ENCODE measurements at places on chromosomes 1 and 21. TPM values are rescaled to one million over a fixed set of nuclear protein-coding genes. Genes with fewer than 3 reads are reported as not detected.

GRCh38 chr1:93348104-93348728 lies 2.5 kb downstream of the DR1 start:
- peak overlapping the region; percentile 86 for H3K4me3 ChIP-seq
- peak overlapping the region; percentile 70 for H3K27ac ChIP-seq
- H3K4me1 ChIP-seq, result peaks cover 44% of the 10 kb centered on the region
- H3K27me3 ChIP-seq, result no peaks in the 10 kb centered on the region

DNA sequence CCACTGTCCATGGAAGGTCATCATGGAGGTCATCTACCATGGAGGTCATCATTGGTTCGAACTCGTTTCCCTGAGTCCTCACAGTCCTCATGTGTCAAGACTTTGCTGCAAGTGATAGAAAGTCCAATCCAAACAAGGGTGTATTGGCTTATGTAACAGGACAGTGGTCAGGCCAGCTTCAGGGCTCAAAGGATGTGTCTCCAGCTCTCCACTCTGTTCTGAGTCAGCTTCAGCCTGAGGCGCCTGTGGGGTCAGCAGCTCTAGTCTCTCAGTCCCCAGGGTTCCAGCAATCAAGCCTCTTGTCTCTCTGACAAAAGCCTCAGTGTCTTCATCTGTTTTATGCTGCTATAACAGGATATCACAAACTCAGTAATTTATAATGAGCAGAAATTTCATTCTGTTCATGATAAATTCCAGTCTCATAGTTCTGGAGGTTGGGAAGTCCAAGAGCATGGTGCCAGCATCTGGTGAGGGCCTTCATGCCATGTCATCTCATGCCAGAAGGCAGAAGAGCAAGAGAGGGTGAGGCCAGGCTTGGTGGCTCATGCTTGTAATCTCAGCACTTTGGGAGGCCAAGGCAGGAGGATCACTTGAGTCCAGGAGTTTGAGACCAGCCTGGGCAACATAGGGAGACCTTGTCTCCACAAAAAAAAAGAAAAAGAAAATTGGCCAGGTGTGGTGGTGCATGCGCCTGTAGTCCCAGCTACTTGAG lies 19.5 kb downstream of the A3GALT2 start:
- DNase-seq, result no peak
- H3K4me1 ChIP-seq, result peaks cover 27% of the 10 kb centered on the region
- H3K4me3 ChIP-seq, result no peak overlapping the region
- H3K36me3 ChIP-seq, result peaks cover 30% of the 10 kb centered on the region
- H3K27me3 ChIP-seq, result no peaks in the 10 kb centered on the region

- peaks cover 15% of the 10 kb centered on the region for H3K27me3 ChIP-seq
- H3K27ac ChIP-seq, result no peak overlapping the region
- H3K36me3 ChIP-seq, result no peaks in the 10 kb centered on the region
- no peaks in the 10 kb centered on the region for H3K4me1 ChIP-seq
Measured at GRCh38 chr1:169525391-169525790, 39.6 kb upstream of the SLC19A2 start.

- H3K27me3 ChIP-seq, result no peaks in the 10 kb centered on the region
- H3K36me3 ChIP-seq, result no peaks in the 10 kb centered on the region
- H3K27ac ChIP-seq, result no peak overlapping the region
- peaks cover 27% of the 10 kb centered on the region for H3K4me1 ChIP-seq
Measured at GRCh38 chr1:216464489-216464888, 41.2 kb upstream of the USH2A start.

DNA sequence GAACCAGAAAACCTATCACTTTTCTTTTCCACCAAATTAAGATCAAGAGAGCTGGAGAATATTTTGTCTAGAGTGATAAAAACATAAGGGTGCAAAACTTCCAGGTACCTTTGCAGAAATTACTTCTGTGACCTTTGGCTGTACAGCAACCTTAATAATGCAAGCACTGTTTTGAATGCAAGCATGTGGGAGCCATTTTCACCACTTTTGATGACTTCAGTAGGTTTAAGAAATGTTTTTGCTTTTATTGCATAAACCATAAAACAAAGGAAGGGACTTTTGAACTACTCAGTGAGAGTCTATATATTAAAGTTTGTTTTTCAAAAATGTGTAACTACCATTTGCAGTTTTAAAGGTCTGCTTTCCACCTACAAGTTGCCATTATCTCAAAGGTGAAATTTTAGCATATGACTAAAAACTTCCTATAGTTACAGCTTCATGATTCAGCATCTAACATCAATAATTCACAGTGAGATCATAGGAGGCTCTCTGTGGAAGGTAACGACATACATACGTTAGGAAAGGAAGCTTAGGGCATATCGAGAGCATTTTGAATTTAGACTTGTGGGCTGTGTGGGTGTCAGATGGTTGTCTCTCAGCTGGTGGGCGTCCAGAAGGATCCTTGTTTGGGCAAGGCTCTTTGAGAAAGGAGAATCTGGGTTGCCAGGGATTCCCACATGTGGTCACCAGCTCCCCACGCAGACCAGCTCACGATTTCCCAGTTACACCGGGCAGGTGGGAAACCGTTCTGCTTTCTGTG lies 1.1 kb upstream of the GADD45A start:
- peaks cover 18% of the 10 kb centered on the region for H3K36me3 ChIP-seq
- no peak for DNase-seq
- no peaks in the 10 kb centered on the region for H3K27me3 ChIP-seq

The PLCH2 gene
- 11.7 TPM for total RNA-seq

The LCE3D gene
- total RNA-seq, result not detected

The RRP1B gene
- total RNA-seq, result 26.5 TPM

The PM20D1 gene
- total RNA-seq, result not detected

The AQP10 gene
- not detected for total RNA-seq

The KIF14 gene
- total RNA-seq, result 2.6 TPM

Measured in osteocyte (in vitro differentiated cells).